Esophagus squamous epithelium (tissue), 5 donors: ENCODE measurements at places on chromosomes 1 and 21.

DNA sequence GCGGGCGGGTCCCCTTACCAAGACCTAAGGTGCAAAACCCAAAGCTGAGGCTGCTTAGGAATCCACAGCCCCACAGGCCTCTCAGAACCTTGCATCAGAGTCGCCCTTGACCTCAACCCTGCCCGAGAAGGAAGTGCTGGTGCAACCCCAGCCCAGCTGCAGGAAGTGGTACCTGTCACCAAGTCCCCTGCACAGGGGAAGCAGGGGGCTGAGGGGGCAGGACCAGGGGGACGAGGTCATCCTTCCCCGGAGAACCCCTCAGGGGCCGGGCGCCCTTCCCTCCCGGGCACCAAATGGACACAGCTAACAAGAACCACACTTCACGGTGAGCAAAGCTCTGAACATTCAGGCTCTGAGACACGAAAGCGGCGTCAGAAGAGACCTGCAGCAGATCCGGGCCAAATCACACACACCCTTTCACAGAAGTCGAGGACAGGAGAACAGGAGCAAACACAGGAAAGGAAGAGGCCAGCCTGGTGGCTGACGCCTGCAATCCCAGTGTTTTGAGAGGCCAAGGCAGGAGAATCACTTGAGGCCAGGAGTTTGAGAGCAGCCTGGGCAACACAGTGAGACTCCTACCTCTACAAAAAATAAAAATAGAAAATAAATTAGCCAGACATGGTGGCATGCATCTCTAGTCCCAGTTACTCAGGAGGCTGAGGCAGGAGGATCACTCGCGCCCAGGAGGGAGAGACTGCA, 6.4 kb downstream of the ITGB2 start:
- no peak for DNase-seq
- peaks cover 23% of the 10 kb centered on the region for H3K4me1 ChIP-seq
- H3K36me3 ChIP-seq, result no peaks in the 10 kb centered on the region
- H3K4me3 ChIP-seq, result no peak overlapping the region
- no peak overlapping the region for H3K27ac ChIP-seq

DNA sequence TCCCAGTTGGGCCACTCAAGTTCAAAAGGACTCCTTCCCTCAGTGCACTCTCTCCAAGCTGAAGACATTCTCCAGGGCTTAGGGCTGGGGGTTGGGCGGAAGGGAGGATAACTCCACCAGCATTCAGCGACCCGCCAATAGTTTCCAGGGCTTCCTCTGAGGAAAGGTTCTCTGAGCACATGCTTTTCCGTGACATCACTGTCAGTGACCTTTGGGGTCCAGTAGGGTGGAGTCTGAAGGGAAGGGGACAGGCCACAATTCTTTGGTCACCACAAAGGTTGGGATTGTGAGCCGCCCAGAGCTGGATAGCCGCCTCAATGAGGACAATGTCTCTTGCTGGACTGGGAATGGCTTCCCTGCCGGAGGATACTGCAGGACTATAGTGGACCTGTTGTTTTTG, 22.8 kb upstream of the RXRG start:
- H3K27me3 ChIP-seq, result no peaks in the 10 kb centered on the region
- DNase-seq, result no peak
- no peak overlapping the region for H3K4me3 ChIP-seq
- no peaks in the 10 kb centered on the region for H3K4me1 ChIP-seq
- no peaks in the 10 kb centered on the region for H3K36me3 ChIP-seq
- H3K27ac ChIP-seq, result no peak overlapping the region

DNA sequence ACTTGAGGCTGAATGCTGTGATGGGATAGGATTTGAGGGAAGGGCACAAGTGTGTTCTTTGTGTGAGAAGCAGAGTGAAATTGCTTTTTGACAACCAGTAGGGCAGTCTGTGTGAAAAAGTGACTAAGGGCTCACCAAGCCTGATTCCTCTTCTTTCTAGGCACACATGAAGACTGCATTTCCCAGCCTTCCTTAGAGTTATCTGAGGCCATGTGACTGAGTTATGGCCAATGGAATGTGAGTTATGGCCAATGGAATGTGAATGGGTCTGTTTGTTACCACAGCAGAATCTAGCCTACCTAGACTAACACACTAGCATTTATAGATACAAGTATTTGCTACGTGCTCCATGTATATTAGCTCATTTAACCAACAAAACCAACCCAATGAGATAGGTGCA, 35.3 kb upstream of the DIRAS3 start:
- no peaks in the 10 kb centered on the region for H3K27me3 ChIP-seq
- no peaks in the 10 kb centered on the region for H3K4me1 ChIP-seq
- H3K36me3 ChIP-seq, result no peaks in the 10 kb centered on the region
- H3K4me3 ChIP-seq, result no peak overlapping the region
- no peak overlapping the region for H3K27ac ChIP-seq
- no peak for DNase-seq

GRCh38 chr1:236734141-236734765, 48.0 kb downstream of the ACTN2 start:
- H3K36me3 ChIP-seq, result no peaks in the 10 kb centered on the region
- no peaks in the 10 kb centered on the region for H3K4me1 ChIP-seq
- H3K27ac ChIP-seq, result no peak overlapping the region
- DNase-seq, result no peak
- no peaks in the 10 kb centered on the region for H3K27me3 ChIP-seq
- H3K4me3 ChIP-seq, result no peak overlapping the region

- peak overlapping the region; percentile 67 for H3K4me3 ChIP-seq
- DNase-seq, result no peak
- H3K27ac ChIP-seq, result peak overlapping the region; percentile 97
These were observed 162.6 kb downstream of the RUNX1 start for GRCh38 chr21:34886240-34887104.

- H3K27ac ChIP-seq, result no peak overlapping the region
- peaks cover 6% of the 10 kb centered on the region for H3K36me3 ChIP-seq
- H3K27me3 ChIP-seq, result no peaks in the 10 kb centered on the region
- no peak for DNase-seq
These were observed 14.7 kb downstream of the OVGP1 start for GRCh38 chr1:111412839-111413238.

DNA sequence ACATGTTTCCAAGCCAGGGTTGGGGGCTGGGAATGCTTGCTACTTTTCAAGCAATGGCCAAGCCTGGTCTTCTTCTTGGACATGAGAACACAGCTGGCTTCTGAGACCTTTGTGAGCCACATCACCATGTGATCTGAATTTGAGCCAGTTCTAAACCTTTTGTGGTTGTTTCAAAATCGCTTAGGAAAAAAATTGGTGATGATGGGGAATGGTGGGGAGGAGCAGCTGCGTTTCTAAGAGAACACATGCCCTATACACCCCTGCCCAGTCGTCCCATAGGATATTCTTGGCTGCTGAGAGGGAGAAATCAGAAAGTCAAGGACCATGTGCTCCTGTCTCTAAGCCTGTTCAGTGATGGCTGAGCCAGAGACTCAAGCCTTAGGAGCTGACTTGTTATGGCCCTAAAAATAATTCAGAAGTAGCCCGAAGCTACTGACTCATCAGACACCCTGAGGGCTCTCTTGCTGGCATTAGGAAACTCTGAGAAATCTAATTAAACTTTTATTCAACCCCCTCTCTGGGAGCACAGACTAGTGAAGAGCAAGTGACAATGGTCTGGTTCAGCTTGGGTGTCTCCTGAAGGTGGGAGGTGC, 30.5 kb downstream of the CCDC185 start:
- H3K36me3 ChIP-seq, result no peaks in the 10 kb centered on the region
- H3K4me3 ChIP-seq, result no peak overlapping the region
- no peak overlapping the region for H3K27ac ChIP-seq
- DNase-seq, result no peak
- H3K27me3 ChIP-seq, result no peaks in the 10 kb centered on the region

- H3K27me3 ChIP-seq, result peaks cover 11% of the 10 kb centered on the region
- H3K36me3 ChIP-seq, result no peaks in the 10 kb centered on the region
- H3K4me3 ChIP-seq, result no peak overlapping the region
- DNase-seq, result no peak
- peaks cover 28% of the 10 kb centered on the region for H3K4me1 ChIP-seq
These were observed 13.2 kb downstream of the NAV1 start for GRCh38 chr1:201551877-201552731.
